ENCODE measurements at places on chromosomes 1 and 21.
A peak's percentile ranks its signal among the peaks of the same experiment; 100 is the strongest.

DNA sequence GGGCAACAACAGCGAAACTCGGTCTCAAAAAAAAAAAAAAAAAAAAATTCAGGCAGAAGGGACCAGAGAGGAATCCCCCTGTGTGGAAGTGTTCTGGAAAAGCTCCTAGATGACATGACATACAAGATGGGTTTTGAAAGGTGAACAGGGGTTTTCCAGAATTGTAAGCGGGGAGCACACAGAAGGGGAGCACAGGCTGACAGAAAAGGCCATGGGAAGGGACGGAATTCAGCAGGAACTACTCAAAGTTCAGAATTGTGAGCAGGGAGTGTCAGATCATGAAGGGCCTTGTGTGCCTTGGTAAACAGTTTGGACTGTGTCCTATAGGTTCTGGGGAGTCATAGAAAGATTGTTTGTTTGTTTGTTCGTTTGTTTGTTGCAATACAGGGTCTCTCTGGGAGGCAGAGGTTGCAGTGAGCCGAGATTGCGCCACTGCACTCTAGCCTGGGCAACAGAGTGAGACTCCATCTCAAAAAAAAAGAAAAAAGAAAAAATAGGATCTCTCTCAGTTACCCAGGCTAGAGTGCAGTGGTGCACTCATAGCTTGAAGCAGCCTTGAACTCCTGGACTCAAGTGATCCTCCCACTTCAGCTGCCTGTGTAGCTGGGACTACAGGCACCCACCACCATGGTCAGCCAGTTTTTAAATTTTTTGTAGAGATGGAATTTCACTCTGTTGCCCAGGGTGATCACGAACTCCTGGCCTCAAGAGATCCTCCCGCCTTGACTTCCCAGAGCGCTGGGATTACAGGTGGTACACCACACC, 1.2 kb upstream of the RHBDL2 start:
- no peak for DNase-seq

DNA sequence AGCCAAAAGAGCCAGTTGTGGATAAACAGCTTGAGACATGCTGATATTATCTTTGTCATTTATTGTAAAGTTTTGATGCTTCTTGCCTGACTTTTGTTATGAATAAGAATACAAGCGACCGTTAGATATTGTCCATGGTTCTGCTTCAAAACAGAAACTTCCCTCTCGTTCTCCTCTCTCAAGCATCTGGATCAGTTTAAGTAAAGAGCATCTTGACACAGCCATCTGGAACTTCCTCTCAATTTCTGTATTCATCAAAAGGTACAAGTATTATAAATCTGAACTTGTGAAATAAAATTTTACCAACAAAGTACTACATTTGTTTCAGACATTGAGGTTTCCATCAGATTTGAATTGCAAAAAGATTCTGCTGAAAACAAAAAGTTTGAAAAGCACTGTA, 36.4 kb upstream of the CLDN14 start:
- DNase-seq: no peak

- no peak for DNase-seq
Measured at GRCh38 chr1:58047265-58047858, 499.2 kb downstream of the OMA1 start.

- no peak for DNase-seq
Measured at GRCh38 chr1:221594576-221594975, 147.3 kb downstream of the DUSP10 start.

DNA sequence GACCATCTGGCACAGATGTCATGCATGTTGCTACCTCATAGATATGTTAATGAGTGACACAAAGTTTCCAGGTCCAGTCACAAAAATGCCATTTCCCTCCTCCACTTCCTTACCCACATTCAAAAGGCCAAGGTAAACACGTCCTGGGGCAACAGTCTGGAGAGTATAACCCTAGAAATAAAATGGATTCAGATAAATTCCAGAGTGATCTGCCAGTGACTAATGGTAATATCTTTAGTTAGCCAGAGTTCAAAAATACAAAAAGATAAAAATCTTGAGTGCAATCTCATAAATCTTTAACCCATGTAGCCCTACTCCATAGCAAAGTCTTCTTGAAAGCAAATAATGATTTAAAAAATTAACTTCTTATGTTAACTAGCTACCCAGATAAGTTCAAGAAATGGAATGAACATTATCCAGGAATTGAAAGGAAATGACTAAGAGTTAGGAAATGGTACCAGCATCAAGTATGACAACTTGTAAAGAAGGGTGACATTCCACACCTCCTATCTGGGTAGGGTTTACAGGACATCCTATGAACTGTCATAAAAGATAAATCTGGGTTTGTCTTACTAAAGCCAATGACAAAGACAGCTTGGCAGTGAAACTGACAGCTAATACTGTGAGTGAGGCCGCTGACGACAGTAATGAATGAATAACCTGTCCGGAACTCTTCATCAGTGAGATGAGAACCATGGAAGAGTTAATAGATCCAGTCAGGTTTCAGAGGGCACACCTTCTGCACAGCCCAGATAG, 18.1 kb downstream of the RGS2 start:
- no peak for DNase-seq

- DNase-seq: peak; percentile 20
Measured at GRCh38 chr1:112841825-112842224, 114.2 kb downstream of the SLC16A1 start.

DNA sequence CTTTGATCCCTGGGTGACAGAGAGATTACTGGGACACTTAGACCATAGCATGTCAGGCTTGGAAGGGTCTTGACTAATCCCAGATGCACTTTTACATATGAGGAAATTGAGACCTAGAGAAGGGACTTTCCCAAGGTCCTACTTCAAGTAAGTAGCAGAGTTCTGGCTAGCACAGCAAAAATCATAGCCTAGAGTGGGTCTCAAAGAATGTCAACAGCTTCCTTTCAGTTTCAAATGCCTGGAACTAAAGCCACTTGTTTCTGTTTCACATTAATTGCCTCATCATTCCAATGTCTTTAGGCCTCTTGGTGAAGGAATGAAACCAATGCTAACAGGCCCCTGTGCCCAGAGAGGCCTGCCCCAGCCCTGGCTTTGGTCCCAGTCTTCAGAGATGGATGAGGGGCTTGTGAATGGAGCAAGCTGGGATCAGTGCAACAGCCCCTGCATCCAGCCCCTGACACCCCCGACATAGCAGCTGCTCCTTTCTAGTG, 26.6 kb downstream of the ATF3 start:
- DNase-seq: no peak

- no peak for DNase-seq
Measured at GRCh38 chr1:67572594-67573221, 112.3 kb upstream of the GADD45A start.

DNA sequence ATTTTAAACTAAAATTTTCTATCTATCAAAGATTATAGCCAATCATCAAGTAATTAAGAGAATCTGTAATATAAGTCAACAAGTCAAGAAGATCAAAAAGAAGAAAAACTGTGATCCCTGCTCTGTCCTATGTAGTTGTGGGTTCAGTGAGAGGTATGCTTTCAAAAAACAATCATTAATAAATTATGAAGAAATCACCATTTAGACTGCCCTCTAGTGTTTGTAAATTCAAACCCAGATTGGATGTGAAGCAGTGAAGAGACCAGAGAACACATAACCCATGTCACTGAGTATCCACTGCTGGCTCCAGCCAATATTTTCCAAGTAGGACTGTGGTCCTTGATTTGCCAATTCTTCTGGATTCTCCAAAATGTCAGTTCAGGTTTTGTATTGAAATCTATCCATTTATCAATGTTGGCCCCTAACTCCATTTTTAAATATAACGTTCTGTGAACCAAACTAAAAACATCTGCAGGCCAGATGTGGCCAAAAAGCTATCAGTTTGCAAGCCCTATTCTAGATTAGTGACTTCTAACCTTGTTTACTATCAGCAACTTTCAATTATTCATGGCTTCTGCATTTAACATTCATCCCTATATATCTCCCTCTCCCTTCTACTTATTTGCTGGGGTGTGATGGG, 467.5 kb upstream of the CXADR start:
- peak; percentile 6 for DNase-seq

- no peak for DNase-seq
Measured at GRCh38 chr1:25675729-25676476, 59.3 kb downstream of the MAN1C1 start.

GRCh38 chr1:241213139-241213538, 143.9 kb downstream of the RGS7 start:
- no peak for DNase-seq

DNA sequence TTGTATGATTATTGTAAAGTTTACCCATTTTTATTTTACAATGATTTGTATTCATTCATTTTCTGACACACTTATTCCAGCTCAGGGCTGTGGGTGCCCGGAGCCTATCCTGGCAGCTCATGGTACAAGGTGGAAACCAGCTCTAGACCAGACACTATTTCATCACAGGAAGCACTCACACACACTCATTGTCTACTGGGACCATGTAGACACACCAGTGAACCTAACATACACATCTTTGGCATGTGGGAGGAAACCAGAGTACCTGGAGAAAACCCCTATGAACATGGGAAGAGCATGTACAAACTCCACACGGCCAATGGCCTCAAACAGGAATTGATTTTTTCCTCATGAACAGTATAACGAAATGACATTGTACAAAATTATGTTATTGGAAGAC, 2.4 kb downstream of the DTL start:
- DNase-seq: no peak

DNA sequence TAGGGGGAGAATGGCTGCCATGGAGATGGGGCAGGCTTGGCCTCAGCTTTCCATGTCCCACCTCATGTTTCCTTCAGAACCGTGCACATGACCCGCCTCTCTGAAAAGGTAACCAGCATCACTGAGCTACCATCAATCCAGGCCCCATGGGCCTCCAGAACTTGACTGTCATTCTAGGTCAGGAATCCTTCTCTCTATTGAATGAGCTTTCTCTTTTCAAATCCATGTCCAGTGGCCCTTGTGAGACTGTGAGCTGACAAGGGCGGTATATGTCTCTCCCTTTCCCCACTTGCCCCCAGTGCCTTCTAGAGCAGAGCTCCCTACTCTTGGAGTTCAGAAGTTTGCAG, 4.4 kb downstream of the CSRP1 start:
- no peak for DNase-seq

GRCh38 chr1:170765279-170765678, 101.3 kb downstream of the PRRX1 start:
- no peak for DNase-seq

DNA sequence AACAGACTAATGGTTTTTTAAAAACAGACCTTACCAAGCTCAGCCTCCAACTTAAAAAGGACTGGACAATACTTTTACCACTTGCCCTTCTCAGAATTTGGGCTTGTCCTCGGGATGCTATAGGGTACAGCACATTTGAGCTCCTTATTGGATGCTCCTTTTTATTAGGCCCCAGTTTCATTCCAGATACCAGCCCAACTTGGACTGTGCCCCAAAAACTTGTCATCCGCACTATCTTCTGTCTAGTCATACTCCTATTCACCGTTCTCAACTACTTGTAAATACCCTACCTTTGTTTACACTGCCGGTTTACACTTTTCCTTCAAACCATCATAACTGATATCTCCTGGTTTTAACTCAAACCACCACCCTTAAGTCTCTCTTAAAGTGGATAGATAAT, 17.9 kb upstream of the ANKRD13C start:
- no peak for DNase-seq

GRCh38 chr1:19306941-19307340, 5.0 kb downstream of the AKR7A2 start:
- no peak for DNase-seq

DNA sequence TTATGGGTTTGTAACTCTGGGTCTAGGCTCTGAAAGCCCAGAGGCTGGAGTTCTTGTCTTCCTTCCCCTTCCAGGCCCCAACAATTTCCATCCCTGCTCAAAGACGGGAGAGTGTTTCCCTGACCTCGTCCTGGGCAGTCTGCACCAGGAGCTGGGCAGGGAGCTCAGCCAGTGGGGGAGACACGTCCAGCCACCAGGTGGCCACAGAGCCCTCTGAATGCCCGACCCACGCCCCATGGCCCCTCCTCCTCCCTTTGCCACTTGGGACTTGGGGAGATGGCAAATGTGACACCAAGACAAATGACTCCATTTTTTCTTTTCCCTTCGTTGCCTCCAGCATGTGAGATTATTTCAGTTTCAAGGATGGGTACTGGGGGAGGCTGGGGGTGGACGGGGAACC, 159.9 kb upstream of the AJAP1 start:
- no peak for DNase-seq

GRCh38 chr1:76125473-76126219, 51.1 kb downstream of the ST6GALNAC3 start:
- no peak for DNase-seq

- DNase-seq: peak; percentile 16
Measured at GRCh38 chr1:65209005-65209885, 61.2 kb downstream of the AK4 start.

DNA sequence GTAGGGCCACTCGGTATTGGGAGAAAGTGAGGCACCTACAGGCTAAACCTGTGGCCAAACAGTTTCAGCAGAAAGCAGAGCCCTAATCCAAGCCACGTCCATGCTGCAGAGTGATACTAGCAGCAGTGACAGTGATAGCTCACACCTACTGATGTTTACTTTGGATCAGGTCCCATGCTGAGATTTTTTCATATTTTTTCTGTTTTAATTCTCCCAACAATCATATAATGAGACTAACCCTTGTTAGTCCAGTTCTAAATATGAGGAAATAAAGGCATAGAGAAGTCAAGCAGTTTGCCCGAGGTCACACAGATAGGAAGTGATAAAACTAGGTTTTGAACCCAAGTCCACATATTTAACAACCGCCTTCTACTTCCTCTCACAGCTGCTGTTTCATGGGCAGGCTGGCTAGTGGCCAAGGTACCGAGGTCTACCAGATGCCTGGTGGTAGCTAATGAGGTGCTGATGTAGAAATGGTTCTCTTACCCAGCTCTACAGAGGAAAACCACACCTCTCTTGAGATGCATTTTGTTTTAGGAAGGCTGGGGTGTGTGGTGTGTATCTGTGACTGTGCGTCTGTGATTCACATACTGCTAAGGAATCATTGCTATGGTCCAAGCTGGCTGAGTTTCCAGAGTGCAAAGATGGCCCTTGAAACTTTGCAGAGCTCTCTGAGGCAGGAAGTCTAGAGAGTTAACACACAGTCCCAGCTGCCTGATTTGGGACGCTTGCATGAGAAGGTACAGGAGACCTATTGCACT, 80.3 kb upstream of the ARTN start:
- DNase-seq: no peak

DNA sequence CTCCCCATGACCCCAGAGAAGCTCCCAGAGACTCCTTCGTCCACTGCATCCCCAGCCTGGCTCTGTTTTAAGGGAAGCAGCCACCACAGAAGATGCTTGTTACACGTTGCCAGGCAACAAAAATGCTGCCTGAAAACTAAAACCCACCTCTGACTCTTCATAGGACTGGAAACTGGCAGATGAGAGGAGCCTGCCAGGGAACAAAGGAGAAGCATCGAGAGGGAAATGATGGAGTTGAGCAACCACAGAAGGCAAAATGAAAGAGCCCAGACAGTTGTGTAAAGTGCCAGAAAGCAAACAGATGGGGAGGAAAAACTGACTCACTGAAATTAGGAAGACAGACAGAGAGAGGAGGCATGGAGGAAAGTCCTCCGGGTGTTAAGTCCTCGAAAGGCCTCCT, 118.4 kb downstream of the KCNN3 start:
- DNase-seq: no peak

- no peak for DNase-seq
Measured at GRCh38 chr1:228404107-228404720, 2.4 kb downstream of the TRIM11 start.

GRCh38 chr1:114756949-114757454, 782 bp downstream of the CSDE1 start:
- no peak for DNase-seq

Data from putamen (tissue), 1 donor.